ENCODE measurements at places on chromosomes 11 and 22.

DNA sequence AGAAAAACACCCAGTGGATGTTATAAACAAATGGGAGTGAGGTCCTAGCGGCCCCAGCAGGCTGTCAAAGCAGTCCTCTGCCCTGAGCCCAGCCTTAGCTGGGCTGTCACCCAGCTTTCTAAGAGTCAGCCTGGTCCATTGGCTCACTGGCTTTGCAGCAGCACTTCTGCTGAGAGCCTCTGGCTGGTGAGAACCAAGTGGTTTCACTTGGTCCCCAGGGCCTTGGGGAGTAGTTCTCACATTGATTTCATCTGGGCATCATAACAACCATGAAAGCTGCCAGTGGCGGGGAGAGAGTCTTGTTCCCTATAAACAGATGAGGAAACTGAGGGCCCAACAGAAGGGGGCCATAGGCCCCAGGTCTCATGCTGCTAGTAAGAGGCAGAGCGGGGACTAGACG is 11.4 kb downstream of the SEC14L6 start:
- peak; percentile 18 for ATAC-seq

GRCh38 chr11:36062796-36063365 is 119.0 kb downstream of the LDLRAD3 start:
- ATAC-seq = no peak

- ATAC-seq = no peak
Observed at GRCh38 chr11:69160296-69161116, 4.8 kb downstream of the SMIM38 start.

GRCh38 chr11:21144531-21144930 is 475.1 kb downstream of the NELL1 start:
- no peak for ATAC-seq

- no peak for ATAC-seq
Observed at GRCh38 chr22:36226189-36226588, 13.1 kb downstream of the APOL2 start.

DNA sequence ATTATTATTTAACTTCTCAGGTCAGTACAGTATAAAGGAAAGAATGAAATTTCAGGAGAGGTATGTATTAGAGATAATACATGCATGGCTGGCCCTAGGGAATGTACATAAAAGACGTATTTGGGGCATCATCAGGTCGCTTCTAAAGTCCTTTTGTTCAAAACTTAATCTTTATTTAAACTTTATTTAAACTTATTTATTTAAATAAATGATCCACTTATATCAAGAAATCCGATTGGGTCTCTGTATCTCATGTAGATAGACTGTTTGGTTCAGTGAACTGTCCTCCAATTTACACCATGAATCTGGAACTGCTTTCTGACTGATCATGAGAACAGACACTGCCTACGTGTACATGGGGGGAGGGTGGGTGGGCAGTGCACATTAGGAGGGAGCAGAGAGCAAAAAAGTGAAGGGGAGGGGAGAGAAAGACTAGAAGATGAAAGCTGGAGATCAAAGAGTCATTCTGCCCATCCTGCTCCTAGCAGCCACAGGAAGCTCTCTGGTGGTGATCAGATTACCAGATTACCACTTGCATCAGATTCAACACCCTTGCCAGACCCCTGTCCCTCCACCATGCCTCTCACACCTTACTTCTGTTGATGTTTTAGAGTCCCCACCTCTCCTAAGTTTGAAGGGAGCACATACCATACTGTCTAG is 92.1 kb upstream of the MTMR2 start:
- no peak for ATAC-seq

GRCh38 chr22:39290724-39291161 is 28.7 kb downstream of the RPL3 start:
- no peak for ATAC-seq

DNA sequence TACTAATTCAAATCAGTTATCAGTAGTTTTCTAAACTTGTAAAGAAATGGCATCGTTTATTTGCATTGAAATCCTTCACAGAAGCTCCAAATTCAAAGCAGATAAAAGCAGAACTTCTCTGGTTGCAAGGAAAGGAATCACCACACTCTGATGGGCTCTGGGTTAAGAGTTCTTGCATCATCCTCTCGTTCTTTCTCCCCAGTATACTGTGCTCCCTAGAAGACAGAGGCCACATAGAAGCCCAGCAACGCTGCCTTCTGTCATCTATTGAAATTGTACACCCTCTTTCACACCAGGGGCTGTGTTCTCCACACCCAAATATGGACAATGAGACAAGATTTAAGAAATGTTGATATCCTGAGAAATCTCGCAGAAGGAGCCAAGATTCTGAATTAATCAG is 29.3 kb downstream of the FAT3 start:
- no peak for ATAC-seq

Data from stimulated activated memory B cell treated with anti-CD40 and anti-IgM and Interleukin-4, amounts not matched to agents 10 μg/mL and 1 μg/mL and 100 μg/mL, for 72 hours (primary cell).